ENCODE measurements at places on chromosomes 7 and 10.
A peak's percentile ranks its signal among the peaks of the same experiment; 100 is the strongest.

DNA sequence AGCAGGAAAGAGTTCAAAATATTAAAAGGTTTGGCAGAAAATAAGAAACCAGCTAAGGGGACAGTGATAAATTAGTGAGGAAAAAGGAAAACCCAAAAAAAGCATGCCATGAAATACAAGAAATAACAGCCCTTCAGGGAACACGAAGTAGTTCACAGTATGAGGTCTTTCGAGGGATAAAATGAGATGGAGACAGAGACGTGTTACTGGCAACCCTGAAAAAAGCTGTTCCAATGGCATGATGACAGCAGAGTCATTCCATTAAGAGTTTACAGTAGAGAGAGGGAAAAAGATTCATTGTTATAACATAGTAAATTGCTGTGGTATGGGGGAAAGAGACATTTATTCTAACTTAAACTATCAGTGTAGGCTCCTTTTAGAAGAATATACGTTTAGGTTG lies 391.2 kb downstream of the ANKRD7 start:
- no peak for DNase-seq

GRCh38 chr10:11472158-11472753 lies 139.2 kb downstream of the USP6NL start:
- peak; percentile 80 for DNase-seq

GRCh38 chr10:50809596-50809995 lies 69.9 kb downstream of the ASAH2B start:
- no peak for DNase-seq

DNA sequence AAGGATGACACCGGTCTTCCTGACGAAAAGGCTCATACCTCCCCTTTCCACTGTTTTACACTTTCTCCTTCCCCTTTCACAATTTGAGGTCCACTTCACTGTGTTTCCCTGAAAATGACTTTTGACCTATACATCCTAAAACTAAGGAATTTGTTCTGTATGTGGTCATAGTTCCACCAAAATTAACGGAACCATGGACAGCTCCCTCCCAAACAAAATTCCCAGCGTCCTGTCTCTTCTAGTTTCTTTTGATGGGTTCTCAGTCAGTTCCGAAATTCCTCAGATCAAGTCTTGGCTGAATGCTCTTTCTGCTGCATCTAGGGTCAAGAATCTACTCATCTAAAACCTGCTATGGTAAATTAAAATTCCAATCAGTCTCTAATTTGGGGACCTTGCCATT lies 1191.9 kb downstream of the CNTNAP2 start:
- DNase-seq: no peak

GRCh38 chr10:25014579-25014978 lies 1.4 kb downstream of the ENKUR start:
- no peak for DNase-seq
